ENCODE measurements at places on chromosomes 3 and 15. TPM values are rescaled to one million over a fixed set of nuclear protein-coding genes. Genes with fewer than 3 reads are reported as not detected.

The AADAC gene
- total RNA-seq = not detected

The RETNLB gene
- total RNA-seq = not detected

The PIAS1 gene
- total RNA-seq = 67.8 TPM

The PGBD4 gene
- 1.2 TPM for total RNA-seq

The CNTN4 gene
- not detected for total RNA-seq

The CPOX gene
- 21.5 TPM for total RNA-seq

GRCh38 chr3:197320582-197320981 lies 22.2 kb upstream of the DLG1 start:
- no peak for DNase-seq

GRCh38 chr15:59388670-59389069 lies 16.0 kb upstream of the MYO1E start:
- no peak for DNase-seq

GRCh38 chr15:77597804-77598453 lies 34.8 kb downstream of the LINGO1 start:
- peak; percentile 49 for DNase-seq

DNA sequence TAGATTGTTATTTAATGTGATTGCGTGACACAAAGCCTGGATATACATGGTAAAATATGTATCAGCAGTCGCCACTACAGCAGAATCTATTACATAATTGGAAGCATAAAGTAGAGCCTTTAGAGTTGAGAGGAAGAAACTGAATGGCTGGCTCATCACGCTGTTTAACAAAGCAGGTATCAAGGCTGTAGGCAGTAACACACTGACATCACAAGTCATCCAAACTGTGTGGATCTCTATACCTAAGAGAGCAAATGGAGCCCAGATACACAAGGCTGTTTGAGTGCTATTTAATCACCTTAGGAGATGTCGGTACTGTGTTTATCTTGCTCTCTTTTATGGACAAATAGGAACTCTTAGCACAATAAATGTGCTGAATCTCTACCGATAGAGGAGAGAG lies 864.4 kb downstream of the VGLL3 start:
- DNase-seq = no peak

GRCh38 chr3:16378920-16379319 lies 113.9 kb downstream of the OXNAD1 start:
- no peak for DNase-seq

DNA sequence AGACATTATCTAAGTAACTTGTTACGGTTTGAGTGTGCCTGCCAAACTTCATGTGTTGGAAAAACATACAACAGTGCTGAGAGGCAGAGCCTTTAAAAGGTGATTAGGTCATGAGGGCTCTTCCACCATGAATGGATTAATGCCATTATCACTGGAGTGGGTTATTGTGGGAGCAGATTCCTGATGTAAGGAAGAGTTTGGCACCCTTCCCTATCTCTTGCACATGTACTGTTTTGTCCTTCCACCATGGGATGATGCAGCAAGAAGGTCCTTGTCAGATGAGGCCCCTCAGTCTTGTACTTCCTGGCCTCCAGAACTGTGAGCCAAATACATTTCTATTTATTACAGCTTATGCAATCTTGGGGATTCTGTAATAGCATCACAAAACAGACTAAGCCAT lies 413.9 kb downstream of the EPHA3 start:
- DNase-seq = no peak

DNA sequence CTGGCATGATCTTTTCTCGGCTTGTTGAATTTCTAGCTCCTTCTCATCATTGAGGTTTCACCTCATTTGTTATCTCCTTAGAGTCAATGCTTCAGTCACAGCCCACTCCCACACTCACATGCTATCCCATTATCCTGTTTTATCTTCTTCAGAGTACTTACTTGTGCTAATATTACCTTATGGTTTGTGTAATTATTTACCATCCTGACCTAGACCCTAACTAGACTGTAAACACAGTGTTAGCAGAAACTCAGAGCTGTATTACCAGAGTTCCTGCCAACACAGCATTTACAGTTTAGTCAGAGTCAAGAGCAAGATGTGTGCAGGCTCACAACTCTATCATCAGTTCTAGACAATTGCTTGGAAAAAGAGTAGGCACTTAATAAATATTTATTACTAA lies 144.7 kb downstream of the OTOL1 start:
- no peak for DNase-seq

- DNase-seq = no peak
Measured at GRCh38 chr3:139529662-139530061, 9.9 kb downstream of the RBP1 start.

GRCh38 chr3:16064642-16065414 lies 109.7 kb upstream of the GALNT15 start:
- DNase-seq = no peak

GRCh38 chr3:87225659-87226058 lies 1.4 kb upstream of the CHMP2B start:
- no peak for DNase-seq

DNA sequence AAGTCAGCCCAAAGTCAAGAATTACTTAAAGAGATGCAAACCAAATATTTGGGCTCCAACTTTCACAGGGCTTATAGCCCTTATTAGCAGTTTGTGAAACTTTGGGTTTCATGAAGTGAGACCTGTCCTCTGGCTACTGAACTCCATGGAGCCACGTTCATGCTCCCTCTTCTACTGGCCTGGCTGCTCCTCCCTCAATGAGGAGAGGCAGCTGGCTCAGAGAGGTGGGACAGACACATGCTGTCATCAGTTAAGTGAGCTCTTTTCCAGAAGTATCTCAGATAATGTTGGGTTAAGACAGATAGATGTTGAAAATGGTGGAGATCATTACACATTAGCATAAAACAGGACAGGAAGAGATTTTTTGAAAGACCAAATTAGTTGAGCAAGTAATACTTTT lies 19.4 kb downstream of the MRPS25 start:
- no peak for DNase-seq

DNA sequence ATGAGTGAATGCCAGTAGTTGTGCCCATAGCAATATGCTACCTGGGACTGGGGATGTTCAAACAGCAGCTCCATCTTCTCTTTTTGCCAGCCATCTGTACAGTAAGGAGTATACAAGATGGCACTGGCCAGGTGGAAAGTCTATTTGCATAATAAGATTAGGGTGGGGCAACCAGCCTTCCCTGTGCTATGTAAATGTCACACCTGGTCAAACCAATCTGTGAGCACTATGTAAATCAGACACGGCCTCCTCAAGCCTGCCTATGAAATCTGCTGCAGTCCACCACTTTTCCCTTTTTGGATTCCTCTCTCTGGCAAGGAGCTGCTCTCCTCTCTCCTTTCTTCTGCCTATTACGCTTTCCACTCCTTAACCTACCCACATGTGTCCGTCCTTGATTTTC lies 53.0 kb downstream of the C3orf80 start:
- DNase-seq = no peak

DNA sequence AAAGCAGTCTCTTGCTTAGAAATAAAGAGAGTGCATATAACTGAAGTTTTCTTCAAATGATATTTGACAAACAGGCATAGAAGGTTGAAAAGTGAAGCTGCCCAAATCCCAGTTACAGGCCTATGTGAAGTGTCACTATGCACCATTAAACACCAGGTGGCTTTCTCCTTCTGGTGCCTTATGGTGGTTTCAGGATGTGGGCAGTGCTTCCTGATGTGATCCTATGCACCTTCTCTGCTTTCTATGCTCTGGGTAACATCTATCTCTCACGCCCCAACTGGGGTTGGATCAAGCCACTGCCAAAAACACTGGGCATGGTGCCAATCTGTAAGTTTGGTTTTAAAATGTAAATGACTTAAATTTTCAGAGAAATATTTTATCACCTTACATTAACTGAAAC lies 744.7 kb downstream of the TUSC7 start:
- DNase-seq = no peak

DNA sequence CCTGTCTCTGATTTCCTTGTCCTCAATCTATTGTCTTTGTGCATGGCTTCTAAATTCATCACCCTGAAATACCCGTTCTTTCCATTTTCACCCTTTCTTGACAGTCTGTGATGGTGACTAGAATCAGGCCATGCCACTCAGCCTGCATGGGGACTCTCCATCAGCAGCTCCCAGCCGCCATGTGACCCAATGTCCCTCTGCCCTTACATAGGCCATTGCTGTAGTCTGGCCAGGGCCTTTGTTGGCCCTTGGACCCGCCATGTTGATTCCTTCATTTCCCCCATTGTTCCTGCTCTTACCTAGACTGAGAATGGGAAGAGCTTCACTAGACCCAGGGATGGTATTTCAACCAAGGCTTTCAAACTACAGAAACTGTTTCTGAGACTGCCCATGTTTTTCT lies 45.8 kb downstream of the SPSB4 start:
- DNase-seq = no peak

DNA sequence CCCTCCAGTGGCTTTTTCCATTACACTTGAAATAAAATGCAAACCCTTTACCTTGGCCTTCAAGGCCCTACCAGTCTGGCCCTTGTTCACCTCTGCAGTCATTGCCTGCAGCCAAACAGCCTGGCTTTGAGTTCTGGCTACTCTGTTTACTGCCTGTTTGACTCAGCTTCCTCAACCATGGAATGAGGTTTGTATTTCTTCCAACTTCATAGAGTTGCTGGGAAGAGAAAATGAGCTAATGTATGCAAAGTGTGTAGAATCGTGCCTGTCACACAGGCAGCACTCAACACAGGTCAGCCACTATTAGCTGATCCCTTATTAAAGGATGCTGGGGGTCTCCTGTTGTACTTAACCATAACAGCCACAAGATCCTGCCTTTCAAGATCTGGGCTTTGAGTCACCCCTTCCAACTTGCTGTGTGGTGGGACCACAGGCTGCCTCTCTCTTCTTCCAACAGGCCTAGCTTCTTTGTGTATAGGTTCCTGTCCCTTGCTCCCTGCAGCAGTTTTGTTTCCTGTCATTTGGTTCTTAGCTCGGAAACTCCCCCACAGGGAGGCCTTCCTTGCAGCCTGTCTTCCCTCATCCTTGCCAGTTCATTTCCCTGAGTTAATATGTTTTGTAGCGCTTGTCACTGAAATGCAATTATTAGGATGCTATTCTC lies 6.4 kb downstream of the MED12L start:
- DNase-seq = no peak

DNA sequence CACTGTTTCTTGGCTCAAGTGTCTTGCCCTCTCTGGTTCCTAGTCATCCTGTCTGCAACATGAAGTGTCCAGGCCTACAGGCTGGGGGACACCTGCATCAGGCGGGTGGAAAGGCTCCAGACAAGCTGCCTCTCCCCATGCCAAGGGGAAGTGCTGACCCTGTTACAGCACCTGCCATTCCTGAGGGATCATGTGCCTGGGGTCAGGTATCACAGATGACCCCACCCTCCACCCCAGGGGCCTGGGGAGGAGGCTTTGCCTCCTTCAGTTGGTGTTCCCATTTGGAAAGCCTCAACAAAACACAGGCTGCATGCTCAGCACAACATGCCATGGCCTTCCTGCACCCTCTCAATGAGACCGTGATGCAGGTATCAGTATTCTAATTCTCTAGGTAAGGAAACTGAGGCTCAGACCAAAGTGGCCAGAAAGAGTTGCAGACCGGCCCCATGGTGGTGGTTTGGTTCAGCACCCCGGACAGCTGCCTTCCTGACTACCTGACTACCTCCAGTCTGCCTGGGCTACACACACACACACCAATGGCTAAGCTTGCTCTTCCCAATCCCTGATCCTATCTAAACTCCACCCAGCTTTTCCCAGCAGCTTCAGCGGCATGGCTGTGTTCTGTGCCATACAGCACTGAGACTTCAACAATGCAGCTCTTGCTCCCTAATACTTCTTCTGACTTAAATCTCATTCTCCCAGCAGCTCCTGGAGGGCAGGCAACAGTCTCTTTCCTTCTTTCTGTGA lies 69.7 kb upstream of the LINGO1 start:
- peak; percentile 70 for DNase-seq

- peak; percentile 37 for DNase-seq
Measured at GRCh38 chr3:79521221-79521848, 246.5 kb downstream of the ROBO1 start.

DNA sequence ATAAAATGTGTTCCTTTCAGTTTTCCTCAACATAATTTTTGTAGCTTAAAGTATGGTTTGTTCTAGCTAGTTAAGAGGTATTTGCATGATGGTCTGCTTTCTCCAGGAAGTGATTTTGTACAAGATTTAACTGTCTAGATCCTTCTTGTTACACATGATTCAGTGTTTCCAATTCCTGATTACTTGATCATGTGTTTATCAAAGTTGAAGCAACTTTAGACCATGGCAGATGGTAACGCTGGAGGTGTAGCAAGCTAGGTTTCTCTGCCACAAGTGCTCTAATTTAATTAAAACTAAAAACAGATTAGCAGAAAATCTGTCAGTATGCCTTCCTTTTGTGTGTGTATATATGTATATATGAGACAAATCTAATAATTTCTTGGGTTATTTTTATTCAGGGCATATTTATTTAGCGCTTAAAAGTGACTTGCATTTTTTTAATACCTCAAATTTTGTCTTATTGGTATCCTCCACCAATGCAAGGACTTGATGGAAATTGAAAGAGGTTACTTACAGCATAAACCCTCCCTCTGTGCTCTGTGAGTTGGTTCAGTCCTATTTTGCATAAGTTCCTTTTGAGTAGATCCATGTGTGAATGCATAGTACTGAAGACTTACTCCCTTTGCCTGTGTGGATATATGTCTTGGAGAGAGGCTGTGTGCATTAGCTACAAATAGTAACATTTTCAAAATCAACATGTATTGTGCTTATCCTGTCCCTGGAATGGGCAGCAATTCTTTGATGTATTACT lies 157.3 kb upstream of the CGNL1 start:
- DNase-seq = no peak

DNA sequence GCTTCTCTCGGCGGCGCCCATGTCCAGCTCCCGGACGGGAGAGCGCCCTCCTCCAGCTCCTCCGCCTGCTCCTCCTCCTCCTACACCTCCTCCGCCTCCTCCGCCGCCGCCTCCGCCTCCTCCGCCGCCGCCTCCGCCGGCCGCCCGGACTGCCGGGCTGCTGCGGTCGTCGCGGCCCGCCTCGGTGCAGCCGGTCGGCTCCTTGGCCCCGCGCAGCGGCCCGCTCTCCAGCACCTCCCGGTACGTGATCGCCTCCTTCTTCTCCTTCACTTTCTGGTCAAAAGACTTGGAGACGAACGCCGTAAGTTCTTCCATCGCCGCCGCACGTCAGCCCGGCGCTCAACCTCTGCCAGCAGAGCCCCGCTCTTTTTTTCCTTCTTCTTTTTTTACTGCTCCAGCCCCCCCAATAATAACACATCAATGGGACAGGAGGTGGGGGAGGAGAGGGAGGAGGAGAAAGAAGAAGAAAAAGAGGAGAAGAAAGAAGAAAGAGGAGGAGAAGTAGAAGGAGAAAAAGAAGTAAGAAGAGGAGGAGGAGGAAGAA lies 438 bp downstream of the SHOX2 start:
- DNase-seq = peak; percentile 38

DNA sequence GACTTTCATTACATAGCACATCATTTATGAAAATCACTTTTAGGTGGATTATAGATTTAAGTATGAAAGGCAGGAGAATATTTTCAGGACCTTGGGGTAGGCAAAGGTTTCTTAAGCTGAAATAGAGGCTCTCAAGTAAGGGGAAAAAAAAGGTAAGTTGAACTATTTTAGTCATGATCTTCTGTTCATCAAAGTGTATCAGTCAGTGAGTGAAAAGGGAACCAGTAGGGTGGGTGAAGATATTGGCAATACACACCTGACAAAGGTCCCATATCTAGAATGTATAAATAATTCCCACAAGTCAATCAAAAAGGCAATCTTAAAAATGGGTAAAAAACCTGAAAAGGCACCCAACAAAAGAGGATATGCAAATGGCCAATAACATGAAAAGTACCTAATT lies 218.6 kb downstream of the KLF13 start:
- no peak for DNase-seq
